ENCODE measurements at places on chromosomes 11 and 22. TPM values are rescaled to one million over a fixed set of nuclear protein-coding genes. Genes with fewer than 3 reads are reported as not detected.

Gene B4GALNT4
- total RNA-seq, result 4.3 TPM

Gene SLC29A2
- total RNA-seq, result 0.39 TPM

Gene RFPL3
- not detected for total RNA-seq

Gene ANGPTL5
- total RNA-seq, result not detected

Gene OR5M3
- not detected for total RNA-seq

Gene C11orf42
- not detected for total RNA-seq

Gene TBC1D22A
- total RNA-seq, result 35.3 TPM

Gene SELENOM
- 59.2 TPM for total RNA-seq

Gene C11orf87
- not detected for total RNA-seq

Gene OAF
- total RNA-seq, result 9.9 TPM

Gene APOA5
- not detected for total RNA-seq

Gene RAB6A
- total RNA-seq, result 240 TPM

Gene TRIM51
- not detected for total RNA-seq

Gene MPST
- total RNA-seq, result 93.9 TPM

Gene PHF21B
- 0.39 TPM for total RNA-seq

Gene CAVIN3
- 571 TPM for total RNA-seq

Gene RTN4RL2
- not detected for total RNA-seq

Gene UPK3A
- not detected for total RNA-seq

Gene OR52E8
- not detected for total RNA-seq

Gene APOC3
- not detected for total RNA-seq

Gene UPK2
- total RNA-seq, result 2.4 TPM

Gene OR5P2
- total RNA-seq, result 0.79 TPM

Gene HBD
- total RNA-seq, result not detected

Gene ENTHD1
- not detected for total RNA-seq

Gene IFITM10
- 0.79 TPM for total RNA-seq

Gene MPPED2
- total RNA-seq, result not detected

Gene ANO3
- not detected for total RNA-seq

Gene KCNJ1
- total RNA-seq, result not detected

Gene BARX2
- total RNA-seq, result not detected

Gene TTC28
- 17.8 TPM for total RNA-seq

Gene FAM180B
- under 0.01 TPM for total RNA-seq

Gene GLYATL1
- not detected for total RNA-seq

Gene VWCE
- total RNA-seq, result 0.65 TPM

Gene APOBEC3A
- total RNA-seq, result not detected

Gene CLDN5
- total RNA-seq, result not detected

Gene MYO18B
- not detected for total RNA-seq

Gene IL17REL
- total RNA-seq, result not detected

Gene CCDC73
- not detected for total RNA-seq

Gene PIWIL4
- total RNA-seq, result 2.3 TPM

Gene FGF4
- total RNA-seq, result not detected

Gene HBB
- not detected for total RNA-seq

Gene KDM4E
- total RNA-seq, result not detected

Gene EI24
- total RNA-seq, result 38.5 TPM

Gene SEZ6L
- total RNA-seq, result not detected

Gene AGBL2
- total RNA-seq, result 6.4 TPM

Gene OR2D2
- 0.79 TPM for total RNA-seq

Gene PRCP
- 31.4 TPM for total RNA-seq

Gene HTR3B
- not detected for total RNA-seq

Gene DGCR2
- 85.2 TPM for total RNA-seq

Gene TRIM29
- 326 TPM for total RNA-seq

Gene SPDYC
- total RNA-seq, result not detected

Gene C22orf31
- not detected for total RNA-seq
